Stimulated activated CD4-positive, alpha-beta T cell treated with anti-CD3 and anti-CD28 coated beads, TNF-alpha, amount 100 ng/mL, for 1 hour (primary cell): ENCODE measurements at places on chromosomes 4 and X.

GRCh38 chrX:13936521-13937225 is 93.0 kb downstream of the GEMIN8 start:
- DNase-seq = no peak

- DNase-seq = no peak
Measured at GRCh38 chrX:69627744-69628143, 11.8 kb downstream of the EDA start.

GRCh38 chr4:158079661-158080060 is 93.2 kb downstream of the GASK1B start:
- DNase-seq = no peak

DNA sequence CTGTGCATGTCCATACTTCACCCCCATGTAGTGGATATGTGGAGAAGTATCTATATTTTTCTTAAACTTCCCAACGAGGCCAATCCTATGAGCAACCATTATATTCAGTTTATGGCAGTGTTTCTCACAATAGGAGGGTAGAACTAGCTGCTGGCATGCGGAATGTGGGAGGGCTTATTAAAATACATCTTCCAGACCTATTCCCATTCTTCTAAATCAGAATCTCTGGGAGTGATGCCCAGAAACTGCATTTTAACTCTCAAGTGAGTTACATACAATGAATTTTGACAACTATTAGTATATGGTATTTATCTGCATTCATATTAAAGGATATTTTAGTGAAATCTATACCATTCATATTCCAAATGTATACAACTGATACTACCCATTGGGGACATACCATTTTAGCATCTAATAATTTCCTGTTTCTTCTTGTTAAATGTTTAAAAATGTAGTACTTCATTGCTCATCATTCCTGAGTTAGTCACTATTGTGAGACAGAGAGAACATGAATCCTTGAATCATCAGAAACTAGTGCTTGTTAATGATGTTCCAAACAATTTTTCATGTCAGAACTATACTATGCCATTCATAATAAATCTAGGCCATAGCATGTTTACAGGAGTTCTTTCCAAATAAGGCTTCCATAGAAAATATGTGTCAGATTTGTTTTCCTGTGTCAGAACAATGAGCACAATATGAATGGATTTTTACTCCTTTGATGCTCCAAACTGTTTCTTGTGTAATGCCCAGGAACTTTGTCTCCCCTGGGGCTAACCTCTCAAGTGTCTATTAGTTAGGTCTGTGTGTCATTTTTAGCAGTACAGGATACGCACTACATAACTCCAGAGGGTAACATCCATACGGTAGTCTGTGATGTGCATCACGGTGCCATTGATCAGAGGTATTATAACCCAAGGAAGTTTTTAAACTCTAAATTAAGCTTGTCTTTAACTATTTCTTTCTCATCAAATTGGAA is 198.8 kb upstream of the BMP3 start:
- DNase-seq = no peak

GRCh38 chr4:137514406-137515111 is 17.7 kb downstream of the PCDH18 start:
- DNase-seq = no peak

DNA sequence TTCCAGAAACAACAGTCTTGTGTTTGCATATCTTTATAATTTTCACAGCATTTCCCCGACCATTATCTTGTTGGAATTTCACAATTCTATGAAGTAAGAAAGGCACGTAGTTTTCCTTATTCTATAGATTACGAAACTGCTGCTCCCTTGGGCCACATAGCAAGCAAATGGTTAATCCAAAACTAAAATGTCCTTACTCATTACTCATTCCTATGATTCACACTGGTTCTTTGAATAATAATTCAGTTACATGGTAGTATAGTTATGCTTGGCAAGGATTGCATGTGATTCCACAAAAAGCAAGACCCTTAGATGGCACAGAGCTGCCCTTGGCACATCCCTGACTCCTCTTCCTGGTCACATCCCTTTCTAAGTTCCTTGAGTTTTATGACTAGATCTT is 51.2 kb downstream of the OR13H1 start:
- DNase-seq = no peak

DNA sequence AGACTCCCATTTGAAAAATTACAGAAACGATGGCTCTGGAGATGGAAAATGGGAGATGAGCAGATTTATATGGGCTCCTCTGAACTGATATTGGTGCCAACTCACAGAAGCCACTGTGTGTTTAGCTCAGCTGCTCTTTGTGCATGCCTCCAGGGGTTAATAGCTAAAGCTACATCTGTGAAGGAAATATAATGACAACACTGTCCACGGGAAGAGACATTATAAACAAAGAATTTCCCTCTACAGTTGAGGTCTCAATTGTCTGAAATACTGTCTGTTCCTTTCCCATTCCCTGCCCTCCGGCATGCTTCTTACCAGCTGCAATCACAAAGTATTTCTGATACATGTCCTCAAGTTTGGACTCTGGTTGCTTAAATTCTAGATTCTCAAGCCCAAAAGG is 40.4 kb downstream of the PPA2 start:
- no peak for DNase-seq

DNA sequence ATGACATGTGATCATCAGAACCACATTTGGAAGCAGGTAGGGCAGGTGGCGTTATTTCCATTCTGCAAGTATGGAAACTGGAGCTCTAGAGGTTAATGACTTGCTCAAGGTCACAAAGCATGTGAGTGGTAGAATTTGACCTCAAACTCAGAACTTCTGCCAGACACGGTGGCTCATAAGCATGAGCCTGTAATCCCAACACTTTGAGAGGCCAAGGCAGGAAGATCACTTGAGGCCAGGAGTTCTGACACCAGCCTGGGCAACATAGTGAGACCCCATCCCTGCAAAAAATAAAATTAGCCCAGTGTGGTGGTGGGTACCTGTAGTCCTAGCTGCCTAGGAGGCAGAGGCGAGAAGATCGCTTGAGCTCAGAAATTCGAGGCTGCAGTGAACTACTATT is 139.2 kb downstream of the PALLD start:
- no peak for DNase-seq

- DNase-seq = no peak
Measured at GRCh38 chrX:50871922-50872453, 38.5 kb upstream of the BMP15 start.

- DNase-seq = no peak
Measured at GRCh38 chrX:16750136-16750535, 30.7 kb downstream of the SYAP1 start.

- DNase-seq = no peak
Measured at GRCh38 chr4:124977045-124977444, 264.5 kb upstream of the ANKRD50 start.

GRCh38 chr4:121614101-121614500 is 82.7 kb downstream of the ANXA5 start:
- DNase-seq = no peak

DNA sequence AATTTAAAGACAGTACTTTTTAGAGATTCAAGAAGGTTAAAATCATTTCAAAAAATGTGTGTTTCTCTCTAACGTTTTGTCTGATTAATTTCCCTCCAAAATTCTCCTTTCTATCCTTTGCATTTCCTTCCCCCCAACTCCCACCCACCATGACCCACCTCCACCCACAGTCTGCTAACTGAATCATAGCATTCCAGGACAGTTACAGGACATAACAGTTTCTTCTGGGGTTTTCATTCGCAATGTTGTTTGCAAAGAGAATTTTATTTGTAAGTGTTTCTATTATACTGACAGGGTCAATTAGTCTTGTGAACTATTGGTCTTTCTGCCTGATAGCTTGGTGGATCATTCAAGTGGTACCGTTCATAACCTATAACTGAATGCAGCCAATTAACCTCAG is 53.7 kb downstream of the ANAPC10 start:
- no peak for DNase-seq

GRCh38 chr4:98827661-98828060 is 101.3 kb downstream of the EIF4E start:
- no peak for DNase-seq

- DNase-seq = no peak
Measured at GRCh38 chr4:41334182-41334581, 77.5 kb downstream of the UCHL1 start.

GRCh38 chr4:52317981-52318380 is 266.9 kb downstream of the SPATA18 start:
- no peak for DNase-seq

DNA sequence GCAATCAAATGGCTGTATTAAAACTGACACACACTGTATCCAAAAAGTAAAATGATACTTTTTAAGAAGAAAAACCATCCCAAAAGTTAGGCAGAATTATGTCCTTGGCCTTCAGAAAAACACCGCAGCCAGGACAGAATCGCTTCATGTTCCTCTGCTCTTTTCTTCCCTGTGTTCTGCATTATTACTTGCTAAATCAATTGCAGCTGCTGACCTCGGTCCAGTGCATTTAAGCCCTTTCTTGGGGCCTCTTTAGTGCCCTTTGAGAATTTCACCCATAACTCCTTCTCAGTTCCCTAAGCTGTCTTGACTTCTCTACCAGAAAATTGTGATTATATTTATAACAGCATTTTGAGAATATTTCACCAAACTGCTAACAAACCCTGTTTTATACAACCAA is 696.9 kb downstream of the PCDH7 start:
- no peak for DNase-seq

- DNase-seq = no peak
Measured at GRCh38 chr4:185921583-185922555, 109.9 kb upstream of the SORBS2 start.

GRCh38 chr4:124018383-124019317 is 622.1 kb downstream of the SPRY1 start:
- DNase-seq = no peak

- no peak for DNase-seq
Measured at GRCh38 chr4:122577189-122577553, 43.7 kb downstream of the IL21 start.

- no peak for DNase-seq
Measured at GRCh38 chrX:119694601-119695534, 1.9 kb upstream of the SEPTIN6 start.

GRCh38 chr4:190016369-190017289 is 10.4 kb downstream of the FRG2 start:
- DNase-seq = no peak
